ENCODE measurements at places on chromosomes 12 and 14. TPM values are rescaled to one million over a fixed set of nuclear protein-coding genes. Genes with fewer than 3 reads are reported as not detected.

DNA sequence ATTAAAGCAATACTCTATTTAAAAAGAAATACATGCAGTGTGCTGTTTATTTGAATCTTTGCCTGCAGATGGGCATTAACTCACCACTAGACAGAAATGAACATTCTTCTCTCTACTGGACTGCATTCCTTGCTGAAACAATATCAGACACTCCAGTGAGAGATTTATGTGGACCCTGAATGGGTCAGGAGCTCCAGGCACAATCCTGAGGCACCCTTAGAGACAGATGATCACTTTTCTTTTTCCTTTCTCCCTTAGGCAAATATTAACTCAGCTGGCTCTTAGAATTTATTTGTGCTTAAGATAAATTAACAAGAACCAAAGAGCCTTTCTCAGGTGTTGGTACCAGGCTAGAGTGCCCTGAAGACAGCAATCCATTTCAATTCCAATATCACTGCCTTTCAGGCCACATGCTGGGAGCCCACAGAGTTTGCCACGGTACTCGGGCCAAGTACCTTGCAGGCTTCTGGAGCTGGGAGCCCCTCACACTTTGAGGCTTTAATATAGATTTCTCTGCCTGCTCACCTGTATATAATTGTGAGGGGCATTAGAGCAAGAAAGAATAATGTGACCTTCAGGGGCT, 173.0 kb downstream of the EMP1 start:
- DNase-seq = no peak

- DNase-seq = no peak
These were observed 12.4 kb upstream of the KCNK13 start for GRCh38 chr14:90049390-90049789.

GRCh38 chr12:30797689-30798088, 42.9 kb upstream of the CAPRIN2 start:
- DNase-seq = no peak

- no peak for DNase-seq
These were observed 26.4 kb downstream of the SPIC start for GRCh38 chr12:101501410-101501995.

DNA sequence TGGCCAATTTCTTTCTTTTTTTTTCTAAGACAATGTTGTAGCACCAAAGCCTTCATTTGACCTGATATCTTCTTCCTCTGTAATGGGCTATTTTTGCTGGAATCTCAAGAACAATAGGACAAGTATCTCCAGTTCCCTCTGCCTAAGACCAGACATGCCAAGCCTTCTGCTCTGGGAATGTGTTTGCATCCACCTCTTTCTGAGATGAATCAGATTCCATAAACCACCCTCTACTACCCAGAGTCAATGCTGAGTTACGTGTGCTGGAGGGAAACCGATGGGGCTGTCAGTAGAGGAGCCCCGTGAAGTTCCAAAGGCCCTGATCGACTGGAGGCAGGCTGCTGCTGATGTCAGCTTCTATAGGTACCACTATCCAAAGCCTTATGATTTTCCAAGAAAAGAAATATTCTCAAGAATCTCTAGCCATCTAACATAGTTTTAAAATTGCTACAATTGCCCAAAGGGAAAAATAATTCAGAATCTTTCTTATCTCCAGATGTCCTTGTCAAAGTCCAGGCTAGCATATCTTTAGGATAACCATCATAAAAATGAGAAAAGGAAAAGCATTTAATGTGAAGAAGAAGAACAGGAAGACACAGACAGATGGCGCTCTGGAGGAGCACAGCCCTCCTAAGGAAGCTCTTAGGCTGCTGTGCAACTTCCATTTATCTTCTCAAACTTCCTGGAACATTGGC, 101.9 kb downstream of the SLC8A3 start:
- DNase-seq = peak; percentile 3

GRCh38 chr14:51023964-51024363, 70.9 kb downstream of the TRIM9 start:
- no peak for DNase-seq

The IFT43 gene
- 45.4 TPM for total RNA-seq

The MYO1H gene
- not detected for total RNA-seq

The PLA2G1B gene
- total RNA-seq = not detected

The TTC8 gene
- 47.1 TPM for total RNA-seq

All from Caki2 (cell line).